ENCODE measurements at places on chromosomes 2 and 18.

DNA sequence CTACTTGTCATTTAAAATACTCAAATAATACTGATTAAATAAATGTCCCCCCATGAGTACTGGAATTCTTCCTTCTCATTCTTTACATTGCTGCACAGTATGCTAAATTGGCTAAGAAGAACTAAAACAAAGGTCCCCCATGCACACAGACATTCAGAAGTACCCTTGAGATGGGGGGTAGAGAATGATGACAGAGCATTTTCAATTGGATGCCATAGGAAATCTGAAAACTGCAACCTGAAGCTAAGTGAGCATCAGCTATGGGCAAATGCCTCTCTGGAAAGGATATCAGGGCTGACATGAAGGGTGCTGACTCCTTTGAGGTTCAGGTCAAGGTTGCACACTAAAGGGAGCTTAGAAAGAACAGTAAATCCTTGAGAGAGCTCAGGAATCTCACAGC is 10.1 kb upstream of the TNFAIP6 start:
- DNase-seq: no peak

DNA sequence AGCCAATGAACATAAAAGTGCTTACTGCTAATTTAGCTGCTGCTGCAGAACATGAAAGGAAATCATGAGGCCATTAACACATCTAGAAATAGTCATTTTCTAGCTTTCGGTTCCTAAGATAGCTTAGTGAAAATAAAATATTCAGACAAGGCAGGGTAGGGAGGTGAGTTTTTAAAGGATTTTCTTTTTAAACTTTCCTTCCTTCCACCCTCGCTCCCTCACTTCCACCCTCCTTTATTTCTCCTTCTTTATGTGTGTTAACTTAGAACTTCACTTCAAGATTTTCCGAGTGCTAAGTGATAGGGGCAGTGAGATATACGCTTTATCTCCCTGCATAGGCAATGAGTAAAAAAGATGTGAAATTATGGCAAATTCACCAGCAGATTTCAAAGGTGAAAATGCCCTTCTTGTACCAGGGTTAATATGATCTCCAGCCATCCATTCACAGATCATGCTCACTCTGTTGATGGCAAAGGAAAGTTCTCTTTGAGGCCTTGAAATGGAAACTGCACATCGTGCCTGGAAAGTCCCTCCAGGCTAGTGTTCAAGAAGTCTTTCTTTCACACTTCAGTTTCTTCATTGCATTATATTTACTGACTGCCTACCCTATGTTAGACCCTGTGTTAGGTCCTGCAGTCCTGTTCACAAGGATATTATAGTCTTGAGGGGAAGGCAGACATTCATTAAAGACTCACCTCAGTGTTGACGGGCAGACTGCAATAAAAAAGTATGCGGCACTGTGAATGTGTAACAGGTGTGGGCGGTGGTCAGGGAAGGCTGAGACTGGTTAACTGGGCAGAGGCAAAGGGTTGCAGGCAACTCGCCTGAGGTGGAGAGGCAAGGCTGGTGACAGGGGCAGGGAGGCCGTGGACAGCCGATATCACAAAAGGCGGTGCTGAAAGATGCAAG is 200.8 kb downstream of the PLCL1 start:
- peak; percentile 14 for DNase-seq

DNA sequence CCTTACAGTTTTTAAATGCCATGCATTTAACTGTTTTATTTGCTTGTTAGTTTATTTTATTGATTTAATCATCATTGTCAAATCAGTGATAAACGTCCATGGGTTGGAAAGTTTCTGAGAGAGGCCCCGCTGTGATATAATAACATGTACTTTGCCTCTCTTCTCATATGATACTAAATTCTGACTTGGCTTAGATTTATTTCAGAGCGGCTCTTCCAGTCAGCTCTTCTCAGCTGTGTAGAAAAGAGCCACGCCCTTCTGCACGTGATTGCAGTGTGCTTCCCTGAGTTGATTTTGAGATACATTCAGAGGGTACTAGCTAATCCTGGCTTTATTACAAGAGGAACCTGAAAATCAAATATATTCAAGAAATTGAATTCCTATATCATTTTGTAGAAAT is 218.6 kb downstream of the KCNE4 start:
- no peak for DNase-seq

- no peak for DNase-seq
Measured at GRCh38 chr2:9535177-9535576, 20.5 kb downstream of the ADAM17 start.

- no peak for DNase-seq
Measured at GRCh38 chr18:59916746-59917145, 16.9 kb downstream of the PMAIP1 start.

DNA sequence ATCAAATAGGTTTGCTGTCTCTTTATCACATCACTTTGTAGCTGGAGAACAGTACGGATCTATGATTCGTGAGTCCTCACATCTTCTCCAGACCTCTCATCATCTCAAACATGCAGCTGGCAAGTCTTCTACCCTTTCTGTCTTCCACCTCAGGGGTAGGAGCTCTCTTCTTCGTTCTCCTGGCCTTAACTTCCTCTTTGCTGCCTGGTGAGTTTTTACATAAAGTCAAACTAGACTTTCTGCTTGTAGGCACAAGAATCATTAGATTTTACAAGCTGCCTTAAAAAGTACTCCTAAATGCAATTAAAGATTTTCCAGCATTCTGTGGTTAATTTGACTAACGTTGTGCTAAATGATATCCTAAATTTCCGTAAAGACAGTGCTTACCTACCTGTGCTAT is 43.7 kb upstream of the TANK start:
- DNase-seq: no peak

- no peak for DNase-seq
Measured at GRCh38 chr2:200913654-200914053, 24.5 kb downstream of the NIF3L1 start.

DNA sequence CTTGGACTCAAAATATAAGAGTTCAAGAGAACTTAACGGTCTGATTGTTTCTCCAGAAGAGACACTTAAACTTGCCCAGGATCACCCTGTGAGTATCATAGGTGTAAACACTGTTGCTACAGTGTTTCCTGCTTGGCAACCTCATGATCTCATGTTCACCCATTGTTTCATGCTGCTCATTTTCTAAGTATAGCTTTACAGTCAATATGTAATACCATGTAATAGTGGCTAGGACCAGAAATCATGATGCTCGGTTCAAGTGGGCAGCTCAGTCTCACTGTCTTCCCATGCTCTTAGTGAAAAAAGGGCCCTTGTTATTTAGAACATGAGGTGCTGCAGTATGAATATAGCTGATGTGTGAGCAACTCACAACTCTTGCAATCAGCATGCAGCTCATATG is 157.5 kb downstream of the CERS6 start:
- DNase-seq: no peak

- DNase-seq: no peak
Measured at GRCh38 chr18:54060343-54061005, 164.0 kb downstream of the MBD2 start.

- no peak for DNase-seq
Measured at GRCh38 chr18:72742002-72742401, 125.8 kb downstream of the NETO1 start.

- DNase-seq: no peak
Measured at GRCh38 chr2:109348671-109349502, 219.9 kb downstream of the SH3RF3 start.

GRCh38 chr2:101781791-101782426 is 84.4 kb downstream of the MAP4K4 start:
- DNase-seq: no peak

GRCh38 chr2:26469092-26469710 is 8.7 kb downstream of the OTOF start:
- DNase-seq: peak; percentile 62

- no peak for DNase-seq
Measured at GRCh38 chr2:185108588-185108987, 510.3 kb downstream of the ZNF804A start.

GRCh38 chr18:49446481-49446880 is 14.0 kb downstream of the DYM start:
- no peak for DNase-seq

DNA sequence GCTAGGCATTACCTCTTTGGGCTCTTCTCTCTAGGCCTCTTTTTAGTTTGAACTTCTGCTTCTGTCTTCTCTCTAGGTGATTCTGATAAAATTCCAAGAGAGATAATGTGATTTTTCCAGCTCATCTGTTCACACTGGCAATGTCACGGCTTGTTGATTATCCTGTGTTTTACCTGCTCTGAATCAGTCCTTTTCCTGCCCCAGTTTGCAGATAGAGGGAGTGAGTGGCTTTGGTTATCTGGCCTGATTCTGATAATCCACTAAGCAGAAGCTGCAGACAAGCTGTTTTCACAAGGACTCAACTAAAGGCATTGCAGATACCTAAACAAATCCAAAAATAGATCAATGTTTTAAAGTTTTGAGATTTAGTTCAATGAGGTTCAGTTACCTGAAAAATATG is 111.9 kb downstream of the DCC start:
- no peak for DNase-seq

- DNase-seq: no peak
Measured at GRCh38 chr18:24396082-24396633, 1.5 kb downstream of the OSBPL1A start.

- DNase-seq: peak; percentile 9
Measured at GRCh38 chr18:32769586-32770053, 3.2 kb downstream of the KLHL14 start.

DNA sequence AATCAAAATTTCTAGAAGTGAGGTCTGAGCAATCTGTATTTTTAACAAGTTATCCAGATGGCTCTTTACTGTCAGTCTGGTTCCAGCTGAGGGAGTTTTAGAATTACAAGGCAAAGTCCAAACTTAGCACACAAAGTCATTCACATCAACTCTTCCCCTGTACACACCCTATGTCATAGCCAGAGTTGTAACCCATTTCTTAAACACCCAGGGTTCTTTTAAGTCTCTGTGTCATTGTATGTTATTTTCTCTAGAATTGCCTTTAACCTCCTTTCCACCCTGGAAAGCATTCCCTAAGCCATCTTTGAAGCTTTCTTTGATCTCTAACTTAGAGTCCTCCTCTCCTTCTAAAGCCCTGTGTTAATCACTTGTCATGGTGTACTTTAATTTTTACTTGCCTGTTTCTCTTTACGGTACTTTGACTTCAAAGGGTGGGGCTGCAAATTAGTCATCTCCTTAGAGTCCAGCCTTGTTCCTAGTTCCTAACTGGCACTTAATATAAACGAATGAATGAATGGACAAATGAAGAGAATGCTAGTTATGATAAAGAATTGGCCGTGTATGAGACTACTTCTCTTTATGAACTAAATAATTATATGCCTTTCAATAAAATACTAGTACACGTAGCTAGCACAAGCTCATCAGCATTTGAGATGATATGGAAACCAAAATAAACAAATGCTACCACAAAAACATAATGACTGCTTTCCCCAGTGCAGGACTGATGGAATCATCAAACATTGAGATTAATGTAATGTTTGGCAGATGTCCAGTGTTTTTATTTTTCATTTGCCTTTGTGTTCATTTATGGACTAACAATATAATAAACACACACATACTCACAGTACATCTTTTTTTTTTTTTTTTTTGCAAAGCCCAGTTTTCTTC is 11.9 kb upstream of the ACTR3 start:
- no peak for DNase-seq

DNA sequence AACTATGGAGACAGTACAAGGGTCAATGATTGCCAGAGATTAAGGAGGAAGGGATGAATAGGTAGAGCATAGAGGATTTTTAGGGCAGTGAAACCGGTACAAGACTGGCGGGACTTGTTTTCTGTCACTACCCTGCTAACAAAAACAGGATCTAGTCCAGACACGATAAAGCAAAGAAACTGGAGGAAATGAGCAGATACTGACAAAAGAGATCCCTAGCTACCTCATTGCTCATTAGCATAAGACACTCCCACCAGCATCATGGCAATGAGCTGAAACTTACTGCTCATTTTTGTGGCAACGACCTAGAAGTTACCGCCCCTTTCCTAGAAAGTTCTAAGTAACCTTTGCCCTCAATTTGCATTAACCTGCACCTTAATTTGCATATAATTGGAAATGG is 131.2 kb downstream of the ETAA1 start:
- DNase-seq: no peak

GRCh38 chr2:236264256-236264655 is at the start of gene ASB18:
Gene ASB18 (minus strand): TSS chr2:236264406. CDS start chr2:236264345, 61 bp downstream.
- DNase-seq: no peak

DNA sequence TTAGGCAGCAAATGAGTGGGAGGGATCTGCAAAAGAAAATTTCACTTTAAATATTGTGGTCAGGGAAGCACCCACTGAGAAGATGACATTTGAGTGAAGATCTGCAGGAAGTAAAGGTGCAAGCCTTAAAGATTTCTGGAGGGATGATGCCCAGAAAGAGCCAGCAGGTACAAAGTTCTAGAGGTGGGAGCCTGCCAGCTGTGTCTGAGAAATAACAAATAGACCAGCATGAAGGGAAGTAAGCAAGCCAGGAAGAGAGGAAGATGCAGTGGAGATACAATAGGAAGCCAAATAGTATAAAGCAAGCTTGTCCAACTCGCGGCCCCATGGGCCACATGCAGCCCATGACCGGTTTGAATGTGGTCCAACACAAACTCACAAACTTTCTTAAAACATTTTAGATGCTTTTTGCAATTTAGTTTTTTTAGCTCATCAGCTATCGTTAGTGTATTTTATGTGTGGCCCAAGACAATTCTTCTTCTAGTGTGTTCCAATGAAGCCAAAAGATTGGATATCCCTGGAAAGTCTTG is 489.9 kb downstream of the DCC start:
- no peak for DNase-seq

DNA sequence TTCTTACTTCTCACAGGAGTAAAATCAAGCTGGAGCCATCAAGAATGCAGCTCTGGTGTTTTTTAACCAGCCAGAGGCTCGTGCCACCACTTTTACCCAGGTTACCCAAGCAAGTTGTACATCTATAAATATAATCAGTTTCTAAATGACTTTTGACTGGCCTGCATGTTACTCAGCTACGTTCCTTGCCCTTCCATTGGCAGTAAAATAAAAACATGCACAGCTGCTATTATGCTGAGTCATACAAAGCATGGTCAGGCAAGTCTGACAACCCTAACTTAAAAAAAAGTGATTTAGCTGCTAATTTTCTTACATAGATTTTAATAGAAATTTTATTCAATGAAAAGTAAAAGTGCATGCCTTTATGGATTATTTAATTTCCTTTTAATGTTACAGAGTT is 111.7 kb upstream of the CSRNP3 start:
- no peak for DNase-seq

DNA sequence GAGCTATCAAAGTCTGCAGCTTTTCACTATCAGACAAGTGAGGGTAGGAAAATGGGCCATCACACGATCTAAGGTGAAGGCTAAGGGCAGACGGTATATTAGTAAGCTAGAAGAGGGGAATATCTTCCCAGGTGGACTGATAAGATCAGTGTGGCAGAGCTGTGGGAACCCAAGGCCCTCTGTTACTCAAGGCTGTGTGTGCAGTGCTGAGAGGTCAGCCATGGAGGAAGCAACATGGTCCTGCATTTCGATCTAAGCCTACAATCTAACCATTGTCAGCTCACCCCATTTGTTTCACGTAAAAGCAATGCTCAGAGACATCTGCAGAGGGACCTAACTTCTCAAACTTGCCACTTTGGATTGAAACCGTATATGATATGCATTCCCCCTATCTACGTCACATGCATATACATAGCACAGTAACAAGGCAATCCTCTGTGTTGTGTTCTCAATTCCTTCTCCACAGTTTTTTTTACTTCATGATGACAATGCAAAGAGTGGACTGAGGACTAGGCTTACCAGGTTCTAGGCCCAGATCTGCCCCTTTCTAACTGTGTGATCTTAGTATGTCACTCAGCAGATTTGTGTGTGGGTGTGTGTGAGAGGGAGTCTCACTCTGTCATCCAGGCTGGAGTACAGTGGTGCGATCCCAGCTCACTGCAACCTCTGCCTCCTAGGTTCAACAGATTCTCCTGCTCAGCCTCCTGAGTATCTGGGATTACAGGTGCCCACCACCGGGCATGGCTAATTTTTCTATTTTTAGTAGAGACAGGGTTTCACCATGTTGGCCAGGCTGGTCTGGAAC is 45.2 kb downstream of the SLC8A1 start:
- no peak for DNase-seq
